Erythroblast (primary cell): ENCODE measurements at places on chromosomes 4 and X.
A peak's percentile ranks its signal among the peaks of the same experiment; 100 is the strongest.

DNA sequence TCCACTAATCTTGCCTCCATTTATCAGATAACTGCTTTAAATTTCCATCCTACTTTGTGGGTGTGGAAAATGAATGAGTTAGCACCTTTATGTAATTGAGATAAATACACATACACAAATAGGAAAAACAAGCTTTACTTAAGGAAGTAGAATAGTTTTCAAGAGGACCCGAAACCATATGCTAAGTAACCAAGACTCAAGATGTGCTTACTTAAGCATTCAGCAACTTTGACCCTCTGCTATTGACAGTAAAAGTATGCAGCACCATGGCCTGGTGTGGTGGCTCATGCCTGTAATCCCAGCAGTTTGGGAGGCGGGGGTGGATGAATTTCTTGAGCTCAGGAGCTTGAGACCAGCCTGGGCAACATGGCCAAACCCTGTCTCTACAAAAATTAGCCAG is 29.9 kb downstream of the RNF175 start:
- no peak for DNase-seq

DNA sequence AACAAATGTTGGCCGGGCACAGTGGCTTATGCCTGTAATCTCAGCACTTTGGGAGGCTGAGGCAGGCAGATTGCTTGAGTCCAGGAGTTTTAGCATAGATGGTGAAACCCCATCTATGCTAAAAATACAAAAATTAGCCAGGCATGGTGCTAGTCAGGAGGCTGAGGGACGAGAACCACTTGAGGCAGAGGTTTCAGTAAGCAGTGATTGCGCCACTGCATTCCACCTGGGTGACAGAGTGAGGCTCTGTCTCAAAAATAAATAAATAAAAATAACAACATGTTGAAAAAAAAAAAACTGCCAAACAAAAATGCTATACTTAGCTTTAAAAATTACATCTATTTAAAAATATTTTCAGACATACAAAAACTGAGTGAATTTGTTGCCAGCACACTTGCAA is 374.2 kb upstream of the SMIM31 start:
- DNase-seq = no peak

DNA sequence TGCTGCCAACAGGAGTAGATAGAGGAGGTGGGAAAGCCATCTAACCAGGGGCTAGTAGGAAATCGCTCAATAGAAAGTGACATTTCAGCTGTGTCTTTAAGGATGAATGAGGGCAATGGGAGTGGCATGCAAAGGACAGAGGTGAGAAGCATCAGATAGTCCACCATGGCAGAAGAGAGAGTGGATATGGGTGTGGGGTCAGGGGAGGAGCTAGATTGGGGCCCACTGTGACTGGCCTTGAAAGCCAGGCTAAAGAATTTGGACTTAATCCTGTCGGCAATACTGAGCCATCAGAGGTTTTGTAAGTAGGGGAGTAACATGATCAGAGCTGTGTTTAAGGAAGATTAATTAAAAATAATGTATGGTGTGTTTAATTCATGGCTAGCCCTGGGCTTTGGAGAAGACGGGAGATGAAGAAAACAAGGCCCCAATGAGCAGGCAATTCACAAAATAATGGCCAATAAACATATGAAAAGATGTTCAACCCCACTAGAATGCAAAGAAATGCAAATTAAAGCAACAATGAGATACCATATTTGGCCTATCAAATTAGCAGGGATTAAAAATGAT is 98.1 kb upstream of the PJA1 start:
- DNase-seq = no peak

- DNase-seq = no peak
These were observed 39.4 kb downstream of the ZBTB49 start for GRCh38 chr4:4329496-4329895.

DNA sequence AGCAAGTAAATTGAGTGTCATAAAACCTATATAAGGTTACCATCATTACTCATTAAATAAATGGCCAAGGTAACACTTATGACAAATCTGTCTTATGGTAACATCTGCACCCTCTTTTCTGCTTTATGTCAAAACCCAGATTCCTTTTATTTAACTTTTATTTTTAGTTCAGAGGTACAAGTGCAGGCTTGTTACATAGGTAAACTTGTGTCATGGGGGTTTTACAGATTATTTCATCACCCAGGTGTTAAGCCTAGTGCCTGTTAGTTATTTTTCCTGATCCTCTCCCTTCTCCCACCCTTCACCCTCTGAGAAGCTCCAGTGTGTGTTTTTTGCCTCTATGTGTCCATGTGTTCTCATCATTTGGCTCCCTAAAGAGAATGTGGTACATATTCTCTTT is 930.7 kb downstream of the CCSER1 start:
- DNase-seq = no peak

DNA sequence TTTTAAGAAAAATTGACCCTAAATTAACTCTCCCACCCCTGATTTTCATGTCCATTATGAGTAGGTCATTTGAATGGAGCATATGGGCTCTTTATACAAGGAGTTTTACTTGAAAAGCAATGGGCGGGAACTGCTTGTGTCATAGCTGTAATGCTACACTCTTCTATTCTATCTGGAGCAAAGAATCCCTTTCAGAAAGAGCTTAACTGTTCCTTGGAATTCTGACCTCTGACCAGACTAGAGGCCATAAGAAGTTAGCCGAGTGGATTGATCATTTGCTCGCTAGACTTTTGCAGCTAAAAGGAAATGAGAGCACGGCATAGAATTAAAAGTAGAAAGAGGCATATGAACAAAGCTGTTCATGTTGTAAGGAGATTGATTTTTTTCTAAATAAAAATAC is 79.1 kb downstream of the DOCK11 start:
- DNase-seq = no peak

DNA sequence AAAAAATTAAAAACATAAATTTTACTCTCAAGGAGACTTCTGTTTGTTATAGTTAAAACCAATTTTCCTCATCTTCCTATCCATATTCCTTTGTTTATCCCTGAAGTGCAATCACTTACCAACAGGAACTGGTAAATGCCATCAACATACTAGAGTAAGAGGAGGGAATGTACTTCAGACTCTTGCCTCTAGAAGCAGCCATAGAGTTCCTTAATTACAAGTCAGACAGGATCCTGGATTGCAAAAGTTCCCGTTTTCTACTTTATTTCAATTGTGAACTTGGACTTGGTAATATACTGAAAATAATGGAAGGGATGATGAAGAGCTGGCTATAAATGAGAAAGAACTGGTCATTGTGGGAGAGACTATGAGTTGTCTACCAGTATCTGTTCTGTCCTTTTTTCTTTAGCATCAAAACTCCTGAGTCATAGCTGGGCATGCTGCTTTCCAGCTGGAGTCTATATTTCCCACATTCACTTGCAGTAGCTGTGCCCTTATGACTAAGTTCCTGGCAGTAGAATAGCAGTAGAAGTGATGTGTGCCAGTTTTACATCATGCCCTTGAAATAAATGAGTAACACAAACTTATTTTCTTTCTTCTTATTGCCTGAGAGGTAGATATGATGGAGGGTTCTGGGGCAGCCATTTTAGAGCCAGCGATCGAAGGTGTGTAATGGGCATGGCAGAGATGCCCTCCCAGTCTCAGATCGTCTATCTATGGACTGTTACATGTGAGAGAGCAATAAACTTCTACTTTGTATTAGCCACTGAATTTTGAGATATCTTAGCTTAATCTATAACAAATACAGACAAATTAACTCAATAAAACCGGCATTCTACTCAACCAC is 26.8 kb upstream of the SPARCL1 start:
- DNase-seq = no peak

DNA sequence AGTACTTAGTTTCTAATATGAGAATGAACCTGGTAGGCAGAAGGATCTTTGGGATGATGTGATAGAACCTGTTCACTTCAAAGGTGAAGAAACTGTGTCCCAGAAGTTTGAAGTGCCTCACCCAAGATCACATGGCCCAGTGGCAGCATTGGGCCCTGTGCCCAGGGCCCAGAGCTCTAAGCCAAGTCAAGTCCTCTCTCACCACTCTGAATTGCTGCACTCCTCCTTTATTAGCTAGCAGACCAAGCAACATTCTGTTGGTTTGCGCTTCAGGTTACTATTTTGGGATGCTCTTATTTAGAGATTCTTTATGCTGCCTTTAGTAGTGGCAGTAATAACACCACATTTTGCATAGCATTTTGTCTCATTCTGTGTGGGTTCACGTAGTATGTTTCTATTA is 82.7 kb downstream of the PARM1 start:
- DNase-seq = no peak

DNA sequence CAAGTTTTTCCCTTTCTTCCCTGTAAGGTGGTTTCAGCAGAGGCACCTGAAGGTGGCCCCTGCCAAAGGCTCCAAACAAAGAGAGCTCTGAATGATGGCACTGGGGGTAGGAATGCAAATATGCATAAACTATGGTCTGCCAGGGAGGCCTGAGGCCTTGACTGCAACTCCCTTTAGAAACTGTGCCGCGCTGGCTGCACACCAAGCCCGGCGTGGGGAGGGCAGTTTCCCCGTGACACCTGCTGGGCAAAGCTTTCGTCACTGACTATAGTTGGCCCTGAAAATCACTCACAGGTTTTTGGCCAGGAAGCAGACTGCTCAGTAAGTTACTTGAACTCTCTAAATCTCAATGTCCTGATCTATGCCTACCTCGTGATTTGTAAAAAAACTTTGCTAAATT is 97.8 kb upstream of the ATOH1 start:
- no peak for DNase-seq

DNA sequence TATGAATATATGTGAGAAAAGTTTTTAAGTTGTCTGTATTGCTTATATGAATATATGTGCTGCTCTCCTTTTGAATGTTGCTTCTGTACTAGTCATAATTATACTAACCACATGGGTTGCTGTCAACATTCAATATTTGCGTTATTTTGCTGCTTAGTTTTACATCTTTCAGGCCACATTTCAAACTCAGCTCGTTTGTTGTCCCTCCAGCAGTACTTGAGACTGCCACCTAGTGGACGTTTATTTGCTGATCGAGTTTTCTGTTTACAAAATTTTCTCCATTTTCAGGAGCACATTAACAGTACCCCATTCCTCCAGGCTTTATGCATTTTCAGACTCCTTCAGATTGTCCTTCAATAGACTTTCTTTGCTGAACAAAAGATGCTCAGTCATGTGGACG is 75.8 kb downstream of the NUDT11 start:
- DNase-seq = peak; percentile 40

GRCh38 chrX:85611926-85612325 is 232.5 kb upstream of the POF1B start:
- peak; percentile 0 for DNase-seq

DNA sequence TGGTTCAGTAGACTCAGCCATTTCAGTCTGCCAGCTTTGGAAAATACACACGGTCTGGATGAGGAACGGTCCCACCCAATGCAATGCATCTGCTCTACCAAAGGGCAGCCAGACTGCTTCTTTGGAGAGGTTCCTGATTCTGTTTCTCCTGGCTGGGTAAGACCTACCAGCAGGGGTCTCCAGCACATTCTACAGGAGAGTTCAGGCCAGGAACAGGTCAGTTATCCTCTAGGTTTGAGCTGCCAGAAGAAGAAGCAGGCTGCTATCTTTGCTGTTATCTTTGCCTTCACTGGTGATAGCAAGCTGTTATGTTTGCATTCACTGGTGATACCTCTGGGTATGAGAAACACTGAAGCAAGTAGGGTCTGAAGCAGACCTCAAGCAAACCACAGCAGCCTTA is 45.5 kb upstream of the PBDC1 start:
- no peak for DNase-seq
